ENCODE measurements at places on chromosomes 16 and 17. TPM values are rescaled to one million over a fixed set of nuclear protein-coding genes. Genes with fewer than 3 reads are reported as not detected.
A peak's percentile ranks its signal among the peaks of the same experiment; 100 is the strongest.

GRCh38 chr16:82684256-82684655 lies 57.5 kb downstream of the CDH13 start:
- no peak for DNase-seq

DNA sequence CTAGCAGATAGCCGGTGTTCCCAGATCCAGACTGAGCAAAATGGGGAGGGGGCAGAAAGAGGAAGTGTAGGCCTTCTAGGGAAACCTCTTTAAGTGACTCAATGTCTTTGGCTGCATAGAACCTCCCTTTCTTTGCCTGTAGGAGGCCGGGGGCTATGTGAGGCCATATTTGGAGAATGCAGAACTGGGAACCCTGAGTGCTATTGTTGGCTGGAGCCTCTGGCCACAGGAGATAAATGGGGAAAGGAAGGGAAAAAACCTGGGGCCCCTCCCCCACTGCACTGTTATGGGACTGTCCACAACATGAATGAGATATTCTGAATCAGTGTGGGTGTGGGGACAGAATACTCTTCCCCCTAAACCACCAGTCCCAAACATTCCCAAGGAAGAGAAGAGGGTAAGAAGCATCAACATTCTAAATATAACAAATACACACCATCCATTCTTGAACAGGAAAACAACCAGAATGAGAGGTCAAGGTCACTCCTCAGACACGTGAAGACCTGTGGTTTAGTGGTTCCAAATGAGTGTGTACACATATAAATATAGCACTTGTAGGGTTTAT lies 2.4 kb downstream of the VPS25 start:
- no peak for DNase-seq

DNA sequence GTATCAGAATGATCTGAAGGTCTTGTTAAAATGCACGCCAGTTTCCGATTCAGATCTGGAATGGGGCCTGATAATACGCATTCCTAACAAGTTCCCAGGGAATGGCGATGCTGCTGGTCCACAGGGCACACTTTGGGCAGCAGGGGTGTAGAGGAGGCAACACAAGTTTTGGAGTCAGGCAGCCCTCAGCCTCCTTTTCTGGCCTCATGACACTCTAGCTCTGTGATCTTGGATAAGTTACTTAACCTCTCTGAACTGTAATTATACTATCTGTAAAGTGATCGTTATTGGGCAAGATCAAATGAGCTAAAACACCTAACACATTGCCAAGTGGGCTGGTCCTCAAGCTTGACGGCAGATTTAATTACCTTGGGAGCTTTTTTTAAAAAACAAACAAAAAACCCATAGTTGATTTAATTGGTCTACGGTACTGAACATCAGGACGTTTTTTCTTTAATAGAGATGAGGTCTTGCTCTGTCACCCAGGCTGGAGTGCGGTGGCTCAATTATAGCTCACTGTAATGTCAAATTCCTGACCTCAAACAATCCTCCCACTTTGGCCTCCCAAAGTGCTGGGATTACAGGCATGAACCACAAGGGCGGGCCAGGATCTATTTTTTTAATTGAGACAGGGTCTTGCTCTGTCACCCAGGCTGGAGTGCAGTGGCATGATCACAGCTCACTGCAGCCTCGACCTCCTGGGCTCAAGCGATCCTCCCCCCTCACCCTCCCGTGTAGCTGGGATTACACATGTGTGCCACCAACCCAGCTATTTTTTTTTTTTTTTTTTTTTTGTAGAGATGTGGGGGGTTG lies 10.0 kb upstream of the MRPS23 start:
- no peak for DNase-seq

GRCh38 chr16:1564325-1564724 lies 30.9 kb downstream of the TMEM204 start:
- no peak for DNase-seq

DNA sequence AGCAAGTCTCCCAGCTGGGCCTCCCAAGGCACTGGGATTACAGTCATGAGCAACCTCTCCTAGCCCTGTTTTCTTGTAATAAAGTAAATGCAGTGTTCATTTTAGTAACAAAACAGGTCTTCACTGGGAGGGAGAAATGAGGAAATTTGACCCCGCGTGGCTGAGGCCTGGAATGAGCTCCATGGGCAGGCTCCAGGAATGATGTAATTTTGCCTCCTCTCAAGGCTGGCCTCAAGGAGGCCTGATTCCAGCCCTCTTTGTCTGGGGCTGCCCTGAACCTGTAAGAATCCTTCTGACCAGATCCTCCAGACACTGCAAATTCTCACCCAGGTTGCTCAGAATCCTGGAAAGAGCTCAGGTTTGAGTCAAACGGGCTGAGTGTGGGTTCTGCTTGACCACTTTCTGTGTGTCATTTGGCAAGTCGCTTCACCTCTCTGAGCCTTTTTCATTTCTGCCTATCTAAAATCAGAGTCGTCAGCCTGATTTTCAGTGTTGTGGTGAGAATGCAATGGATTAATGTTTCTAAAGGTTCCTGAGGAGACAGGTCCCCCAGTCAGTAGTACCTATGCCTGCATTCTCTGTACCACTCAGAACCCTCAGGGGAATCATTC lies 57.1 kb downstream of the RAB11FIP4 start:
- DNase-seq = no peak

DNA sequence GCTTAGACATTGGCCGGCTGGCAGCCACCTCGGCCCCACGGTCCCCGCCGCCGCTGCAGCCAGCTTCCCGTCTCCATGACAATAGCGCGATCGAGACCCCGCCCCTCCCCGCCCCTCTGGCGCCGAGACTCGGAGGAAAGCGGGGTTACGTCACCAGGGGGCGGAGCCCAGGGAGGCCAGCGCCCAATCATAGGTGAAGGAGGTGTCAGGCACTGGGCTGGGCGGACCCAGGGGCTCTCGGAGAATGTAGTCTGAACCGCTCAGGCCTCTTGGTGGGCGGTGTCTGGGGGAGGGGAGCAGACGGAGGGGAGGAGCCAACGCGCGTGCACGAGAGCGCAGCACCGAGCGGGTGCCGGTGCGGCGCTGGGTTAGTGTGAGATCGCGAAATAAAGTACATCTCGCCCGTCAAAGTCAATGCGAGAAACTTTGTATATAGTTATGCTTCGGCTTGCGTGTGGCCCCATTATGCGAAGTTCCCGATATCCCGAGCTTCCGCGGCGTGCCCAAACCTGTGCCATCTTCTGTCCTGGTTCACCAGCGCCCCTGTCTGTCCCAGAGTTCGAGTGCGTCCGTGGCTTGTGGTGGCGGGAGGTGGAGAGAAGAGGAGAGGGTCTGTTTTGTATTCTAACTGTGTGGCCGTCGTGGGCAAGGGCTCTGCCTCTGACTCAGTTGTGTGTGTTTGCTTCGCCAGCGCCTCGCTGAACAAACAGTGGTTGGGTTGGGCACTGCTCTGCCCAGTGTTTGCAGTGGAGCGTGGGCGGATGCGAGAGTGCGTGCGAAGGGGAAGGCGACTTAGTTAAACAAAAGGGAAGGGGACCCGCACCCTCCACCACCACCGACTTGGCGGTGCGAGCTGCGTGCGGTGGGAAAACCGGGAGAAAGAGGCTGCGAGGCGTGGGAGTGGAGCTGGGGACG lies 1.3 kb upstream of the IRX5 start:
- DNase-seq = peak; percentile 99

- DNase-seq = no peak
Measured at GRCh38 chr16:4602331-4602730, 12.4 kb downstream of the UBALD1 start.

- no peak for DNase-seq
Measured at GRCh38 chr16:75443298-75443697, 10.0 kb upstream of the CFDP1 start.

SYCE1L gene
- 5.8 TPM for polyA plus RNA-seq

CRAMP1 gene
- polyA plus RNA-seq = 3.4 TPM

Measured in GM23338 (cell line).